ENCODE measurements at places on chromosomes 4 and X.

GRCh38 chrX:5417381-5417780 lies 811.3 kb downstream of the NLGN4X start:
- DNase-seq: no peak

DNA sequence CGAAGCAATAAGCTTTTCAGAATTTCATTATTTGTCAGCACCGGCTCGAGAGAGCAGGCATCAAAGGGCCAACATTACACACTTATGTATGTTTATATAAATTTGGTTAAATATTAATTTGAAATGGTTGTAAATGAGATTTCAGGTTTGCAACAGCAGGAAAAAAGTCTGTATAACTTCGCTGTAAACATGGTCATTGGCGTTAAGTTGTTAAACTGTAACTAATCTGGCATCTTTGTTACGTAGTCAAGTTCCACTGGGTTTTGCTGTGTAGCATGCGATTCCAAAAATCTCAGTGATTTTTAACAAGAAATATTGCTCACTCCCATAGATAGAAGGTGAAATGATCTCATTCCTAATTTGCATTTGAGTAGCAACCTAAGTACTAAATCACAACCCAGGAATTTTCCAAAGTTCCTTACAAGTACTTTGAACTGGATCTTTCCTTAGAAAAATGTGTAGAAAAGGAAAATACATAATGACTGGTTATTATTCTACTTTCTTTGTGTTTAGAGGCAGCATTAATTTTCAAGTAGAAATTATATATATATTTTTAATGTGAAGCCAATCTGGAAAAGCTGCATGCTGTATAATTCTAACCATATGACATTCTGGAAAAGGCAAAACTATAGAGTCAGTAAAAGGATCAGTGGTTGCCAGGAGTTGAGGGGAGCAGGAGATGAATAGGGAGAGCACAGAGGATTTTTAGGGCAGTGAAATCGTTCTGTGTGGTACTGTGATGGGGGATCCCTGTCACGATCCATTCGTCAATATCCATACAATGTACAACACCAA lies 222.1 kb downstream of the CBR4 start:
- DNase-seq: no peak

DNA sequence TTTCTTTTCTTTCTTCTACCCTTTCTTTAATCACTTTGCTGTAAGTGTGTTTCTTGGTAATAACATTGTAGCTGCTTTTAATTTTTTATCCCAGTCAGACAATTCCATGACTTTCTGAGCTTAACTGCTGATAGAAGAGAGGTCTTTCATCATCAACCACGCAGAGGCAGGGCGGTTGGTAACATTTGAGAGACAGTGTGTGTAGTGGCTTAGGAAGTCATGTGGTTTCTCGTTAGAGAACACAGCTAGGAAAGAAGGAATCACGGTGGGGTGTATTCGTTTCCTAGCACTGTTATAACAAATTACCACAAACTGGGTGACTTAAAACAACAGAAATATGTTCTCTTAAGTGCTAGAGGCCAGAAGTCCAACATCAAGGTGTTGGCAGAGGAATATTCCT lies 11.5 kb downstream of the PRPS2 start:
- DNase-seq: no peak

- no peak for DNase-seq
Observed at GRCh38 chrX:11187001-11187400, 75.9 kb downstream of the HCCS start.

DNA sequence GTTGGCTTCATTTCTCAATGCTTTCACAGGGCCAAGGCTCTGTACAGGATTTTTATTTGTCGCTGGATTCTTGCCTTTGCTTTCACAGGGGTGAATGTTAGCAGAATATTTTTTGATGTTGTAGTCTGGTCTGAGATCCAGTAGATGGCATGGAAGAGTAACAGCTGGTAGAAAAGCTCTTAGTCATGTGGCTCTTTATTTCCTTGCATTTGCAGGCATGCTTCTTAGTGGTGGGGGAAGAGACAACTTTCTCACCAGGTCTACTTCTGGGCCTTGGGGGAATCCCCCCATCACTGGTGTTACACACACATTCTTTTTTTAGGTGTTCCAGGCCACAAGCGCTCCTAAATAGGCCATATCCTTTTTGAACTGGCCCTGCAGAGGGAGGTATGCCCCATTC lies 58.2 kb upstream of the DKK2 start:
- DNase-seq: peak; percentile 2

DNA sequence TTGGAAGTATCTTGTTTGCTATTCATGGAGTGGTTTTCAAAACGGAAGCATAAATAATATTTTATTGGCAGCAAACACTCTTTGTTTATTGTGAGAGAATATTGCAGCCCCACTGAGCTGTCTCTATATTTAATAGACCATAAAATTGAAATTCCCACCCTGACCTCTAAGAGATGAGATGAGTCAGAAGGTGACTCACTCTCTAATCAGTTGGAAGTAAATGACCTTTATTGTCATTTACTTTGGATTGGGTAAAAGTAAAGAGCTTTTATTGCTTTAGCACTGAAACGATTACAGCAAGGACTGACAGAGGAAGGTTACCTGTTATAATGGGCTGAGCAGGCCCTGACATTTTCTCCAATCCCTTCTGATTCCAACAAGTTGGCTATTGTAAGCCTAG lies 55.0 kb downstream of the SYTL5 start:
- no peak for DNase-seq

DNA sequence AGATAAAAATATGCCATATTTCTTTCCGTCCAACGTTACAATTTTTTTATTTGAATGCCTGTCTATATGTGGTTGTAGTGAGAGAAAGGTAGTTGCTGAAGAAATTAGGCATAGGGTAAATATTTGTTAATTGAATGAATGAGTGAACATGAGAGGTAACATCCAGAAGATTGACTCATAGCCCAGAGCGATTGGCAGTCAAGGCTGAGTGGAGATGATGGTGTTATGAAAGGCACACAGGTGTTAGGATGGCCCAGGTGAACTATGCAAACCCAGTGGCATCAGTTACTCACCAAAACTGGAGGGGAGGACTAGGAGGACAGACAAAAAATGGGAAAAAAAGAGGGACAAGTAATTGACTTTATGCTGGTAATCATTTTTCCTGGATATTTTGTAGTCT lies 31.7 kb upstream of the SPRY1 start:
- DNase-seq: no peak

DNA sequence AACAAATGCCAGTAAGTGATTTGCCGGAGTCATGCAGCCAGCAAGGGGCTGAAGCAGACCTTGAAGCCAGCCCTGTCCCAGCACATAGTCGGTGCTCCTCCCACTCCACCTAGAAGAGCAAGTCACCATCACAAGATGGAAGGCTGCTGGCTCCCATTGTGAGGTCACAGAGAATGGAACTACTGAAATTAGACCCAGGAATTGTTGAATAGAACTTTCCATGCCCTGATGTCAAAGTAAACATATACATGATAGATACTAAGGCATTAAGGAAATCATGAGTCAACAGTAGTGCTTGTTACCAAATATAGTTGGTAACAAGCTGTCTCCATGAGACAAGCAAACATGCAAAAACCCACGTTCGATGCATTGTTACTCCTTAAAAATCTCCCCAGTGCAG lies 177.1 kb upstream of the MID1 start:
- DNase-seq: no peak

DNA sequence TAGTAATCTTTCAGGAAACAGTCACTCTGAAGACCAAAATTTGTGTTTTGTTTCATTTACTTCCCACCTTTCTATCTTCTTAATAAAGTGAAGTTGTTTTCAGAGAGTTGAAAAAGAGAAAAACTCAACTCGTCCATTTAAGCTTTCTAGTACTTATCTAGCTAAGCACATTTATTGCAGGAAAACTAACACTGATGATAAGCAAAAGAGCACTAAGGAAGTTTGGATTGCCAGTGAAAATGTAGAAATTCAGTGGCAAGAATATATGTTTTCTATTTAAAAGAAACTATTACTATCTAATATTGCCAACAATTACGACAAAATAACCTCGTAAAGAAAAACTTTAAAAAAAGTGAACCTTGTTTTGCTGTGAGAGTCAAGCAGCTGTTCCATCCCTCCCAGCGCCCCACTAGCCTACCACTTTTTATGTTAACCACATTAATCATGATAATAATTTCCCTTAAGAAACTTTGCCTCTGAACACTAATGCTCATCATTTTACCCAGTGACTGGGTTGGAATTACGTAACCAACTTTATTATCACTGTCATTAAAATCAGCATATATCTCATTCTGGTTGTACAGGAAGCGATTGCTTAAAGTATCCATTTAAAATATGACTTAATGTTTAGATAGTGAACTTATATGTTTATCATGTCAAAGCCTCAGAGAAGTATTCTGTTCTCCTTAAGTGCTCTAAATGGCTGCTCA lies 24.8 kb downstream of the SPRY1 start:
- DNase-seq: no peak

- no peak for DNase-seq
Observed at GRCh38 chr4:181443021-181443420, 800.2 kb upstream of the TENM3 start.

- no peak for DNase-seq
Observed at GRCh38 chr4:39456946-39457763, 1.6 kb downstream of the RPL9 start.

- DNase-seq: no peak
Observed at GRCh38 chr4:137124278-137124932, 407.9 kb downstream of the PCDH18 start.
